ENCODE measurements at places on chromosomes 12 and 14. TPM values are rescaled to one million over a fixed set of nuclear protein-coding genes. Genes with fewer than 3 reads are reported as not detected.

Gene TRAFD1
- total RNA-seq: 69.7 TPM

Gene CLEC4C
- not detected for total RNA-seq

- H3K36me3 ChIP-seq: peaks cover 9% of the 10 kb centered on the region
- peaks cover 10% of the 10 kb centered on the region for H3K4me1 ChIP-seq
- no peak overlapping the region for H3K27ac ChIP-seq
- no peak overlapping the region for H3K4me3 ChIP-seq
- H3K27me3 ChIP-seq: no peaks in the 10 kb centered on the region
These were observed 38.1 kb downstream of the GCH1 start for GRCh38 chr14:54864526-54864925.

- DNase-seq: no peak
- H3K27ac ChIP-seq: no peak overlapping the region
- peaks cover 7% of the 10 kb centered on the region for H3K36me3 ChIP-seq
- no peaks in the 10 kb centered on the region for H3K27me3 ChIP-seq
These were observed 14.0 kb upstream of the FBXO33 start for GRCh38 chr14:39446131-39446744.

DNA sequence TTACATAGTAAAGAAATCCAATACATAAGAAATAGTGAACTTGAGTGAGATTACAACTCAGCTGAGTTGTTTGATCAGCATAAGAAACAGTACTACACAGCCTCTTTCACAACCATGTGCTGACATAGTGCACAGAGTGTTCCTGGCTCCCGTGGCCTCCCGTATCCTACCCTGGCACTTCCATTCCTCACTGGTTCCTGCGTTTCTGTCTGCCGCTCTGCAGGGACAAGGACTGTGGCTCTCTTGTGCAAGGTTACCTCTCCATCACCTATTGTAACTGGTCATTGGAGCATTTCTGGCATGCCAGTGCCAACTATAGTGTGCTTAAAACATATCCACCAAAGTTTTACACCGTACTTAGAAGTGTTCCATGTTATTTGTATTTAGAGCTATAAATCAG is 46.3 kb upstream of the PCED1B start:
- no peaks in the 10 kb centered on the region for H3K36me3 ChIP-seq
- H3K4me1 ChIP-seq: peaks cover 7% of the 10 kb centered on the region
- DNase-seq: no peak
- no peak overlapping the region for H3K27ac ChIP-seq

GRCh38 chr12:14751986-14752385 is 51.3 kb downstream of the WBP11 start:
- peaks cover 3% of the 10 kb centered on the region for H3K36me3 ChIP-seq
- no peak overlapping the region for H3K4me3 ChIP-seq
- H3K4me1 ChIP-seq: no peaks in the 10 kb centered on the region
- H3K27ac ChIP-seq: no peak overlapping the region

Gene TDP1
- total RNA-seq: 79.1 TPM

GRCh38 chr12:122840580-122841513 is 5.6 kb downstream of the HIP1R start:
- no peaks in the 10 kb centered on the region for H3K27me3 ChIP-seq
- H3K4me1 ChIP-seq: peaks cover 21% of the 10 kb centered on the region
- H3K36me3 ChIP-seq: no peaks in the 10 kb centered on the region
- peak overlapping the region; percentile 8 for H3K27ac ChIP-seq
- H3K4me3 ChIP-seq: no peak overlapping the region

Gene PTGER2
- 115 TPM for total RNA-seq

GRCh38 chr14:104999361-104999760 is 13.8 kb downstream of the CLBA1 start:
- no peak overlapping the region for H3K27ac ChIP-seq
- no peaks in the 10 kb centered on the region for H3K4me1 ChIP-seq
- peaks cover 10% of the 10 kb centered on the region for H3K36me3 ChIP-seq
- DNase-seq: peak; percentile 24

Gene ADAM21
- total RNA-seq: not detected

DNA sequence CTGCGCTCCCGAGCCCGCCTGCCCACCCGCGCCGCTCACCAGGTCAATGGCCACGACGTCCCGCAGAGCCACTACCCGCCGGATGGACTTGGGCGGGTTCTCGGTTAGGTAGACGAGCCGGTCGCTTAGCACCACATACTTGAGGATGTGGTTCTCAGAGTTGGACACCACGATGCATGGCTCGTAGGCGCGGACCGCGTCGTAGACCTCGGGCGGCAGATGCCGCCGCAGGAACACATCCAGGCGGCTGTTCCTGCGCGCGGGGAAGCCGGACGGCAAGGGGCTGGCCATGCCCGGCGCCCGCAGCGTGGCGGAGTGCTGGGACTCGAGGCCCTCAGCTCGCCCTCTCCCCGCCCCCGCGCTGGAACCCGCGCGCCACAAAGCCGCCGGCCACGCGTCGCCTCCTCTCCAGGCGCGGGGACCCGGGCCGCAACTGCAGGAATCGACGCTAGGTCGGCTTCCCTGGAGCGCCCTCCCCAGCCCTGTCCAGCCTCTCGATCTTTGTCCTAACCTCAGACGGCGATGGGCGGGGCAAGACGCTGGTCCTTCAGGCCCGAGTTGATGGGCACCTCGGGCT is at the start of gene C12orf56:
Gene C12orf56, minus strand, starts transcription at position 484 of the 577 bp plus-strand sequence. Its CDS starts 193 bp downstream, at position 291.
- peak; percentile 53 for DNase-seq
- peaks cover 13% of the 10 kb centered on the region for H3K4me1 ChIP-seq
- peaks cover 16% of the 10 kb centered on the region for H3K27me3 ChIP-seq
- peaks cover 2% of the 10 kb centered on the region for H3K36me3 ChIP-seq
- H3K4me3 ChIP-seq: peak within 1 kb of the TSS; percentile 80

DNA sequence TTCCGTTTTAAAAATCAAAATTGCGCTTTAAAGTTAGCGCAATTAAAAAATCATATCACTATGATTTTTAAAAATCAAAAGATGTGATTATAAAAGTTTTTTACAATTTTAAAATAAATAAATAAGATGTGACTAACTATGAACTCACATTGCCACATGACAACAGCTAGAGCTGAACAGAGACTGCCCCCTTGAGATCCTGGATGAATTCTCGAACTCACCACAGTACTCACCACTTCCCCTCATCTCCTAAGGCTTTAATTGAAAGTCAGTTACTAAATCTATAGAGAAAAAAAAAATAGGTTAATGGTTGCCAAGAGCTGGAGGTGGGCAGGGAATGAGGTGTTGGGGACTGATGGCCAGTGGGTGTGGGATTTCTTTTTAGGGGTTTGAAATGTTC is 384.2 kb downstream of the ZFP36L1 start:
- H3K27me3 ChIP-seq: no peaks in the 10 kb centered on the region
- H3K27ac ChIP-seq: no peak overlapping the region
- no peak overlapping the region for H3K4me3 ChIP-seq
- no peak for DNase-seq
- peaks cover 27% of the 10 kb centered on the region for H3K4me1 ChIP-seq
- no peaks in the 10 kb centered on the region for H3K36me3 ChIP-seq

Gene INHBC
- 0.14 TPM for total RNA-seq

Gene RPS26
- total RNA-seq: 39.1 TPM

DNA sequence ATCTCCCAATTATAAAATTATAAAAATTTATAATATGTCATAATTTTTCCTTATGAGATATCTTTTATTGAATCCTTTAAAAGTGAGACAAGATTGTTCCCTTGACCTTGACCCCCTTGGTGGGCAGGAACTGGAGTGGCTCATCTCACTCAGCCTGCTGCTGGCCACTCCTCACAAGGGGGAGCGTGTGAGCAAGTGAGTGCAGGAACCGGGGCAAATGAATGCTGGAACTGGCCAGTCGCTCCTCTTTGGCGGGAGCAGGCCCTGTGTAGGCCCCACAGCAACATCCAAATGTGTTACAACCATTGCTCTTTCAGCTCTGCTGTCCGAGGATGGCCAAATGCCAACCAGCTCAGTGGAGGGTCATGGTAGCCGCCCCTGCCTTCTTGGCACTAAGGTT is 178.8 kb downstream of the ETNK1 start:
- no peak overlapping the region for H3K27ac ChIP-seq
- peaks cover 3% of the 10 kb centered on the region for H3K27me3 ChIP-seq
- DNase-seq: no peak
- H3K4me1 ChIP-seq: no peaks in the 10 kb centered on the region

DNA sequence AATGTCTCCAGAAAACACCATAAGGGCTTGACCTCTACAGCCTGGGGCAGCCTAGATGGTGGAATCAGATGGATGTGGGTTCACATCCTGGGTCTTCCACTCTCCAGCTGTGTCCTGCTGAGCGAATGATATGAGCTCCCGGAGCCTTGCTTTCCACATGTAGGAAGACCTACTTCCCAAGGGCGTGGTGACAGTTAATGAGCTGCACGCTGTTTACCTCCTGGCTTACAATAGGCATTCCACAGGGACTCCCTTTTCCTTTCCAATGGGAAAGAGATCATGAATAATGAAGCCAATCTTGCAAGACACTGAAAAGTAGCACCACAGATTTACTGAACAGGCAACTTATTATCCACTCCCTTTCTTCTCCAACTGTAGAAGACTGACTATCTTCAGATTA is 46.1 kb downstream of the TMTC1 start:
- no peaks in the 10 kb centered on the region for H3K4me1 ChIP-seq
- no peak overlapping the region for H3K27ac ChIP-seq
- no peak for DNase-seq
- H3K4me3 ChIP-seq: no peak overlapping the region

Gene ARHGEF40
- 0.28 TPM for total RNA-seq

DNA sequence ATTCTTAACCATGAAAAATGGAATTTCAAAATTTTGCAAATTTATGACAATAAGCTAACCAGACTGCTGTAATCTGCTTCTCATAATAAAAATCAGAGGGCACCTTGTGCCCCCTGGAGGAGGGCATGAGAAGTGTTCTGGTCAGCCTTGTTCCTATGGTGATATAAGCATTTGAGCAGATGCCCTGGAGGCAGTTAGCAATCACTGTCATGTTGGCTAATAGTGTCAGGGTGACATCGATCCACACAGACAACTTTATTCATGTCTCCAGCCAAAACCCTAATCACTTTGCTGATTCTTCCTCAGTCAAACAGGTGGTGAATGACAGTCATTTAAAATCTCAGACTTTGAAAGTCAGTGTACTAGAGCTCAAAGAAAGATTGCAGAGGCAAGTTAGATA is 943.0 kb downstream of the GALC start:
- no peak for DNase-seq
- H3K4me1 ChIP-seq: no peaks in the 10 kb centered on the region
- no peaks in the 10 kb centered on the region for H3K36me3 ChIP-seq
- no peak overlapping the region for H3K4me3 ChIP-seq
- H3K27ac ChIP-seq: no peak overlapping the region

DNA sequence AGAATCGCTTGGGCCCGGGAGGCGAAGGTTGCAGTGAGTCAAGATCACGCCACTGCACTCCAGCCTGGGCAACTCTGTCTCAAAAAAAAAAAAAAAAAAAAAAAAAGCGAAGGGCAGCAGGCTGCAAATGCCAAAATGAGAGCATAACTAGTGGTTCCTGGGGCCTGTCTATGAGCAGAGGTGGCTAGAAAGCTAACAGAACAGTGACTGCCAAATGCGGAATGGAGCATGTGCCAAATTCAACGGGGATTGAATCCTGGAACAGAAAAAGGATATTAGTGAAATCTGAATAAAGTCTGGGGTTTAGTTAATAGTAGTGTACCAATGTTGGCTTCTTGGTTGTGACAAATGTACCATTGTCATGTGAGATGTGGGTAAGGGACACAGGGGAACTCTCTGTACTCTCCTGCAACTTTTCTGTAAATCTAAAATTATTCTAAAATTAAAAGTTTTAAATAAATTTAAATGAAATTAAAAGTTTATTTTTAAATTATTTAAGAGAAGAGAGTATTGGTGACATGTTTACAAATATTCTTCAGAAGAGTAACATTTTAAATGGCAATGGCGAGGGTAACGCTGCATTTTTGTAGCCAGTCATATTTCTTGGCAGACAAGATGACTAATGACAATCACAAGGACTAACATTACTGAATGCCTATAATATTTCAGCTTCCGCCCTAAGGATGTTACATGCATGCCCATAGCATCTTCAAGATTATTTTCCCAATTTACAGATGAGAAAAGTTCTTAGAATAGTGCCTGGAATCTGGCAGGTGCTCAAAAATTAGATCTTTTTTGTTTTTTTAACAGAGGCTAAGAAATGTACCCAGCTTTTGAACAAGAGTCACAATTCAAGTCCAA is 28.9 kb upstream of the NUDT4 start:
- H3K4me1 ChIP-seq: no peaks in the 10 kb centered on the region
- H3K27me3 ChIP-seq: peaks cover 7% of the 10 kb centered on the region
- no peak overlapping the region for H3K4me3 ChIP-seq
- H3K36me3 ChIP-seq: no peaks in the 10 kb centered on the region

DNA sequence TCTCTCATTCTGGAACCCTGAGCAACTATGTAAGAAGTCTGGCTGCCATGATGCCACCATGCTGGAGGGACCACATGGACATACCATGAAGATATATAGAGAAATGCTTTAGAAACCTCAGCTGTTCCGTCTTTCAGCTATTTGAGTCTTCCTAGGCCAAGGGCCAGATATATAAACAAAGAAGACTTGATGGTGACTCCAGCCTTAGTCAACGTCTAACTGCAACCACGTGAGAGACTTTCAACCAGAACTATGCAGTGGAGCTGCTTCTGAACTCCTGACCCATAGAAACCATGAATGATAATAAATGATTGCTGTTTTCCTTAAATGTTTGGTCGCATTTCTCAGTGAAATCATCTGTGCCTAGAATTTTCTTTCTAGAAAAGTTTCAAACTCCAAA is 20.0 kb upstream of the KITLG start:
- no peaks in the 10 kb centered on the region for H3K27me3 ChIP-seq
- H3K4me1 ChIP-seq: no peaks in the 10 kb centered on the region
- no peak overlapping the region for H3K4me3 ChIP-seq
- no peak for DNase-seq
- no peak overlapping the region for H3K27ac ChIP-seq

GRCh38 chr14:23579739-23580138 is 1.1 kb upstream of the JPH4 start:
- H3K27ac ChIP-seq: no peak overlapping the region
- H3K36me3 ChIP-seq: no peaks in the 10 kb centered on the region
- no peak for DNase-seq
- peaks cover 42% of the 10 kb centered on the region for H3K27me3 ChIP-seq
- H3K4me1 ChIP-seq: peaks cover 15% of the 10 kb centered on the region
- no peak overlapping the region for H3K4me3 ChIP-seq

Gene MGP
- 0.60 TPM for total RNA-seq

All from activated naive CD8-positive, alpha-beta T cell treated with anti-CD3 and anti-CD28 coated beads, Interleukin-2, amount 10 ng/mL, durations not matched to agents 7 days and 5 days (primary cell).